ENCODE measurements at places on chromosomes 4 and X. TPM values are rescaled to one million over a fixed set of nuclear protein-coding genes. Genes with fewer than 3 reads are reported as not detected.

DNA sequence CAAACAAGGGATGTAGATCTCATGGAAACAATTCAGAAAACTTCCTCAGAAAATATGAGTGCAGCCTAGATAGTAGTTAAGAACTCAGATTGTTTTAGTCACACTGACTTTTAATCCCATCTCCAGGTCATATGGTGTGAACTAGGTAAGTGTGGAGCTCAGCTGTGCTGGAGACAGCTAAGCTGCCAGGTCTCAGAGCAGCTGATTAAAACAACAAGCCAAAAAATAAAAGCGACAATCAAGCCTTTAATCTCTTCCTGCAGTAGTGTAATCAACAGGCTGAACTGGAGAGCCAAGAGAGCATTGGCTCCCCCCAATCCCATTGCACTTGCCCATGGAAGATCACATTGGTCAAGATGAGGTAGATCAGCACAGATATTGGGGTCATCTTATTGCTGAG is 98.3 kb upstream of the ATOH1 start:
- no peak for DNase-seq

DNA sequence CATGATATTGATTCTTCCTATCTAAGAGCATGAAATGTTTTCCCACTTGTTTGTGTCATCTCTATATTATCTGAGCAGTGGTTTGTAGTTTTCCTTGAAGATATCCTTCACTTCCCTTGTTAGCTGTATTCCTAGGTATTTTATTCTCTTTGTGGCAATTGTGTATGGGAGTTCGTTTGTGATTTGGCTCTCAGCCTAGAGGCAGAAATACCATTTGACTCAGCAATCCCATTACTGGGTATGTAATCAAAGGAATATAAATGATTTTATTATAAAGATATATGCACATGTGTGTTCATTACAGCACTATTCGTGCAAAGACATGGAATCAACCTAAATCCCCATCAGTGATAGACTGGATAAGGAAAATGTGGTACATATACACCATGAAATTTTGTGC is 172.7 kb upstream of the IL15 start:
- no peak for DNase-seq

DNA sequence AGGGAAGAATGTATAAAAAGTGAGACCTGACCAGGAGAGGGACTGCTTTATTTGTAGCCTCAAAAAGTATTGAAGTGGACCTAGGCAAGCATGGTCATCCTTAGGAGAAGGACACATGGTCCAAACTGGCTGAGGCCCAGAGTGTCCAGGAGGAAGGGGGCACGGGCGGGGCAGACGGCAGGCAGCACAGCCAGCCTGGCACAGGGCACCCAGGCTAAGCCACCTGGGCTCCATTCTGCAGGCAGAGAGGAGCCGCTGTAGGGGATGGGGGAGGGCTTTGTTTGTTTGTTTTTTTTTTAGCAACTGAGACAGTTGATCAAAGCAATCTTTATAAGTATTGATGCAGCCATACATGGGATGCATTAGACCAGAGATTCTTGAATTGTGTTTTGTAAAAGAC is 188.6 kb downstream of the PRDM5 start:
- DNase-seq: no peak

- DNase-seq: no peak
Measured at GRCh38 chr4:161519611-161520010, 644.2 kb downstream of the FSTL5 start.

GRCh38 chr4:184500748-184501589 is 26.6 kb upstream of the IRF2 start:
- no peak for DNase-seq

DNA sequence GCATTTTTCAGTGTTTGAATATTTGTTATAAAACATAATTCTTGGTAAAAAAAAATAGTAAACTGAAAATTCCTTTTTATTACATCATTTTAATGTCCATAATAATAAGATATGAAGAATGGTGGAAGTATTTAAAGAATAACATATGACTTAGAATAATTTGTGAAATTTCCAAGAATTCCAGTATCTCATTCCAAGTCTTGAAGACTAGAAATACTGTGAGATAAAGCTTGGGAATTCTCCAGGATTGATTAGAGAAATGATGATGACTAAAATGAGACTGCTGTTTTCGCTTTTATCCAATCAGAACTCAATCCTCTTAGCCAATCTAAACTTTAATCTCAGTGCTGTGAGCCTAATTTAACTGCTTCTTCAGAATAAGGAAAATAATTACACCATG is 184.2 kb upstream of the HCCS start:
- DNase-seq: no peak

- DNase-seq: no peak
Measured at GRCh38 chr4:73257651-73258435, 755 bp downstream of the ANKRD17 start.

- no peak for DNase-seq
Measured at GRCh38 chr4:80115368-80116181, 42.5 kb upstream of the ANTXR2 start.

GRCh38 chr4:1010395-1011021 is 918 bp upstream of the FGFRL1 start:
- no peak for DNase-seq

- DNase-seq: no peak
Measured at GRCh38 chr4:169089004-169089403, 78.9 kb upstream of the CBR4 start.

DNA sequence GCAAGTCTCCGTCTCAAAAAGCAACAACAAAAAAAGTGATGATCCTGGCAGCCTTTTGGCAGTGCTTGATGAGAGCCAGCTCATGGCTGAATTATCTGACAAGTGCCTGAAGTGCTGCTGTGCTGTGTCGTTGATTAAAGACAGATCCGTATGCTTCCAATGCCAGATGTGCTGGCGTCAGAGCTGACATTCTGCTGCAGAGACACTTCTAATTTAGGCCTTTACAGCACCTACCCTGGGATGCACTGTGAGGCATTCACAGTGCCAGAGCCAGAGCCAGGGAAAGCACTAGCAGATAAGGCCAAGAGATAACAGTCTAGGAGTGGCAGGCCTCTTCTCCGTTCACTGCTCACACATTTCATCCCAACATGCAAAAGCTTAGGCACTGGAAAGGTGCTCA is 995.5 kb downstream of the RAB28 start:
- no peak for DNase-seq

GRCh38 chr4:109303140-109303496 is 660 bp upstream of the COL25A1 start:
- no peak for DNase-seq

GRCh38 chr4:39170301-39170700 is 12.0 kb upstream of the WDR19 start:
- no peak for DNase-seq

- DNase-seq: no peak
Measured at GRCh38 chr4:158213466-158213865, 3.2 kb downstream of the TMEM144 start.

DNA sequence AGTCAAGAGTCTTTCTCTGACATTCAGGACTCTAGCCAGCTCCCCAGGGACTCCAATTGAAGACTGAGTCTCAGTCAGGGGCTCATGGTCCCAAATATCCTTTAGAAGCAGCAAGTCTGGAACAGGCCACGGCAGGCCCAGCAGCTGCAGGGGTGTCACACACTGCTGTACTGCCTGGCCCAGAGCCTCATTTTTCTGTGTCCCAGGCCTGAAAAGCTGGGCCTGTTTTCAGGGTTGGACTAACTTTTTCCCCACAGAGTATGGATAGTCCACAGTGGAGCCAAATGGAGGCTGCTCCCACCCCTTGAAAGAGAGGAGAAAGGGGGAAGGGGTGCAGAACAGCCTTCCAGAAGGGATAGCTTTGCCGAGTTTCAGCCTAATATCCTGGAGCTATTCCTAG is 146.8 kb upstream of the NALF2 start:
- no peak for DNase-seq

- DNase-seq: no peak
Measured at GRCh38 chrX:85591536-85591935, 212.1 kb upstream of the POF1B start.

GRCh38 chr4:37685823-37686372 is 278 bp downstream of the RELL1 start:
- DNase-seq: no peak

GRCh38 chr4:173536808-173537429 is 6.9 kb upstream of the HAND2 start:
- DNase-seq: no peak

DNA sequence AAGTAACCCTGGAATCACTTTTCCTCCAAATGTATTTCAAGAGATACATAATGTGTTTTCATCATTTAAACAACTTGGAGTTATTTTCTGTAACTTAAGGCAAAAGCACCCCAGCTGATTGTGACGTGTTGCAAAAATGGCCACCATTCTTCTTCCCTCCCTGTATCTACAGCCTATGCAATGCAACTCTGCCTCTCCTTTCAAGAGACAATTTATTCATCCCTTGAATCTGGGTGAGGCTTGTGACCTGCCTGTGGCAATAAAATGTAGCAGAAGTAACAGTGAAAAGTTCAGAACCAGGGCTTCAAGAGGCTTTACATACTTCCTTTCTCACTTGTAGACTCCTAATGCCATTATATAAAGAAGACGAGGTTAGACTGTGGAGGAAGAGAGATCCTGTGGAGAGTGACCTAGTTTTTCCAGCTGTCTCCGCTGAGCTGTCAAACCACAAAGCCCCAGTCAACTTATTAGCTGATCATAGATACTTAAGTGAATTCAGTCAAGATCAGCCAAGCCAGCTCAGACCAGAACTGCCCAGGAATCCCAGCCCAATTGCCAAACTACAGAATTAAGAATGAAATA is 81.0 kb upstream of the KLF3 start:
- DNase-seq: no peak

GRCh38 chr4:30746735-30747134 is 26.6 kb downstream of the PCDH7 start:
- DNase-seq: no peak

GAGE12E gene
- not detected for total RNA-seq

SMAD1 gene
- 31.7 TPM for total RNA-seq

SFRP2 gene
- 49.8 TPM for total RNA-seq

GPR50 gene
- not detected for total RNA-seq

CAPN6 gene
- 3.4 TPM for total RNA-seq

ZC4H2 gene
- 10.3 TPM for total RNA-seq

AKAP14 gene
- total RNA-seq: not detected

TRIML2 gene
- total RNA-seq: not detected

FGF13 gene
- 3.2 TPM for total RNA-seq

WDR19 gene
- 47.1 TPM for total RNA-seq

HSD17B13 gene
- 23.8 TPM for total RNA-seq

ABCD1 gene
- 11.0 TPM for total RNA-seq
